ENCODE measurements at places on chromosomes 2 and 18.

DNA sequence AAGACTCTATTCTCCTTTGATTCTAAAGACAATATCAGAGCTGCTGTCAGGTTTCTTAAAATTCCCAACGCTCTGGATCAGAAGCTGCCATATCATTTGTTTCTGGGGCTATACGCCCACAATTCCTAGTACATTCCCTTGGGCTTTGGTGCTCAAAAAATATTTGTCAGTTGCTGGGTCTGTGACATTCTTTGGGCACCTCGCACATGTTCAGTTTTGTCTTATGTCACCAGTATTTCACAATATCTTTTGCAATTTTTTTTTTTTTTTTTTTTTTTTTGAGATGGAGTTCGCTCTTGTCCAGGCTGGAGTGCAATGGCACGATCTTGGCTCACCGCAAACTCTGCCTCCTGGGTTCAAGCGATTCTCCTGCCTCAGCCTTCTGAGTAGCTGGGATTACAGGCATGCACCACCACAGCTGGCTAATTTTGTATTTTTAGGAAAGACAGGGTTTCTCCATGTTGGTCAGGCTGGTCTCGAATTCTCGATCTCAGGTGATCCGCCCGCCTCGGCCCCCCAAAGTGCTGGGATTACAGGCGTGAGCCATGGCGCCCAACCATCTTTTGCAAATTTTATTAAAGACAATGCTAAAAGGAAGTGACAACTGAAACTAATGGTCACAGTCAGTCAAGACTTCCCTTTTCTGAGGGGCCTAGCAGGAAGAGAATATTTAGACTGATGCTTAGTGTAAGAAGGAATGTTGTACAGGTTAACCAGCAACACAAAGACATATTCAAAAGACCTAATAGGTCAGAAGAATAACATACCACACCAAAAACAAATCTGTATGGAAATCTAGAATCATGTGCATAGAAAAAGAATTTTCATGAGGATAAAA is 6.8 kb downstream of the ZNF397 start:
- DNase-seq: no peak

- DNase-seq: no peak
These were observed 33.5 kb upstream of the CCDC93 start for GRCh38 chr2:118047380-118047826.

DNA sequence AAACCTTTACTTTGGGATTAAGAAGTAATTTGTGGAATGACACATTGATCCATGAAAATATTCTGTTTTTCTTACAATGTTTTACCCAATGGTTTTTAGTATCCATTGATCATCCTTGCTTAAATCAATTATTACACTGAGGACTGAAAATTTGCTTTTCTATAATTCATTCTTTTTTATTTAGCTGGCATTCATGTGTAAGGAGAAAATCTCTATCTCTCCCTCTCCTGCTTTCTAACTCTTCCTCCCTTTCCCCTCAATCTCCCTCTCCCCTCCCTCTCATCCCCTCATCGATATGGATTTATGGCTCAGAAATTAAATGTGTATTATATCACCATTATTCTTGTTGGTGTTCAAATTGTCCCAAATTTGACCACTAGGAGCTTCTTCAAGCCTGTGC is 29.7 kb downstream of the GALNT5 start:
- DNase-seq: no peak

DNA sequence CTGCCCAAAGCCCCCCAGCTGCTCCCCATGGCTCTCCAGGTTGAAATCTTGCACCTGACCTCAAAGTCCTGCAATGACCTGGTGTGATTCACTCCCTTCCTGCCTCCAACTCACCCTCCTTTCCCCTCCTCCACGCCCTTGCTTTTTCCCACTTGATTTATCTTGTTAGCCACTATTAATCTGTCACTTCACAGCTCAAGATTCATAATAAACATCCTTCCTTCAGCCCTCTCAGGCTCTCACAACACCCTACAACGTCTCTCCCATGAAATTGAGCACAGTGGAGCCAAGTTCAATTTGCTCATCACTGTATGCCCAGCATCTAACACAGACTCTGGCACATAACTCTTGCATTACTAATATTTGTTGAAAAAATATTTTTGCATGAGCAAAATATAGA is 85.6 kb upstream of the SLC35G4 start:
- DNase-seq: no peak

- no peak for DNase-seq
These were observed 199.4 kb downstream of the IRS1 start for GRCh38 chr2:226600184-226600583.

DNA sequence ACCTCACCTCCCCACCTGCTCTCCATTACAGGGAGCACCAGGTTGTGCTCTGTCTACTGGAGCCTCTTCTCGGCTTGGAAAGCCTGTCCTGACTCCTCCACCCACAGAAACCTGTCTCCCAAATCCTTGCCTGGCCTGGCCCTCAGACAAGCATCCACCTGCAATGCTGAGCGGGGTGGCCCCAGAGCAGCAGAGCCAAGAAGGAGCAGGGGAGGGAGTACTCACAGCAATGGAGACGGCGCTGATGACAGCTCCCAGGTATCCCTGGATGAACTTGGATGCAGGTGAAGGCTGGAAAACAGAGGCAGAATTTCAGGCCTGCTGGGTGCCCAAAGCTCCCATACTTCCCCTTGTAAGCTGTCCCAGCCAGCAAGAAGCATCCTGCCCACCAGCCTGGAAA is 72.8 kb downstream of the SFXN5 start:
- DNase-seq: no peak

DNA sequence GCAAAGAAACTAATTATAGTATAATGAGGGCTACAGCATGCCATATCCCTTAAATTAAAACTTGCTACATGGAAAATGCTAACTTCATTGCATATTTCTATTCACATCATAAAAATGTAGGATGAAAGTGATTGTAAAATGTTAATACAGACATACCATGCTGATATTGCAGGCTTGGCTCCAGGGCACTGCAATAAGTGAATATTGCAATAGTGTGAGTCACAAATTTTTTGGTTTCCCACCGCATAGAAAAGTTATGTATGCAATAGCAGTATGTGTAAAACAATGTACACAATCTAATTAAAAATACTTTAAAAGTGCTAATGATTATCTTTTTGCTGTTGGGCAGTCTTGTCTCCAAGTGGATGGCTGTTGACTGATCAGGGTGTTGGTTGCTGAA is 162.1 kb downstream of the CD8B2 start:
- DNase-seq: no peak

- DNase-seq: no peak
These were observed 213.8 kb downstream of the DSC3 start for GRCh38 chr18:30828700-30829099.

DNA sequence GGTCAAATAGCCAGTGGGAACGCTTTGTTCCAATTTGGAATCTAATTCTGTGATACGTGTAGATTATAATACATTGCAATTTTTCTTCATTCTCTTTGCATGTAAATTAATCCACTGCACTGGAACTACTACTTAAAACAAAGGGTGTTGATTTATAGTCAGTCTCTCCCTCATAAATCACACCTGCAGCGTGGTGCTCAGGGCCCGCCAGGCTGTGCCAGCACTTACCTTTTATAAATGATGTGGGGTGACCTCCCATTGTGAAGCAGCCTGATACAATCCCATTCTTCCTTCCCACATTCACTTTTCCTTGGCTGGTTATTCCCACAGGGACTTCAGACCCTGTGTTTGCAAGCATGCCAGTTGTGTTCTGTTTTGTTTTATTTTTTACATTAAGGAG is 302.3 kb upstream of the ID2 start:
- no peak for DNase-seq

DNA sequence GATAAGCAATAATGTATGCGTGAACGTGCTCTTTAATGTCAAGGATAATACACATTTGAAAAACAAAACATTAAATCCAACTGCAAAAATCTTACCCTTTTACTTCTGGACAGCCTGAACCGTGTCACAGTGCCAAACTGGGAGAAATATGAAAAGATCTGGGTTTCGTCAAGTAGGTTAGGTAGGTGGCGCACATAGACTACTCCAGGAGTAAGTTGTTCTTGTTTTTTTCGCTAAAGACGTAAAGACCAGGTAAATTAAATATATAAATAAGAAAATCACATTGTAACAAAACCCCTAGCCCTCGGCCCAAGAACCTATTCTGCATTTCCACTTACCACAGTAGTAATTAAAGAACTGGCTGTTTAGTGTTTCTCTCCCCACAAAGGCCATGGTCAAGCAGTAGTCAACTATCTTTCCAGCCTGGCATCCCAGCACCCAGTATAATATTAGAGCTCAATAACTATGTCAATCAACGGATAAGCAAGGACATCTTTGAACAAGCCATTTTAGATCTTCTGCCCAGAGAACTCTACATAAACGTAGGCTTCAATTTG is 1.1 kb downstream of the NIFK start:
- no peak for DNase-seq

DNA sequence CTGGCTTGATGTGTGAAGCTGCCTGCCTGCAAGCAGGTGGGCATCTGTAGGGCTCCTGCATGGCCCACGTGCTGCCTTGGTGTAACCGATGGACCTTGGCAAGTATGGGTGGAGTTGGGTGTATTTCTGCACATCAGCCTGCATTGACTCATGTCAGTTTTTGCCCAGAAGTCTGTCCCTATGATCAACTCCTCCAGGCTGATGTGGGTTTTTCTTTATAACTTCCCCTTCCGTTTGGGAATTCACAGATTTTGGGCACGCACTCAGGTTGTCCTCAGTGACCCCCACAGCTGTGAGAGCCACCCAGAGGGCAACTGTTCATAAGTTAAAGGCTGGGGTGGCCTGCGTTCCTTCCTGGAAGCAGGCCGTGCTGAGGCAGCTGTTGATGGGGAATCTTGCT is 123.3 kb downstream of the NCK2 start:
- no peak for DNase-seq

DNA sequence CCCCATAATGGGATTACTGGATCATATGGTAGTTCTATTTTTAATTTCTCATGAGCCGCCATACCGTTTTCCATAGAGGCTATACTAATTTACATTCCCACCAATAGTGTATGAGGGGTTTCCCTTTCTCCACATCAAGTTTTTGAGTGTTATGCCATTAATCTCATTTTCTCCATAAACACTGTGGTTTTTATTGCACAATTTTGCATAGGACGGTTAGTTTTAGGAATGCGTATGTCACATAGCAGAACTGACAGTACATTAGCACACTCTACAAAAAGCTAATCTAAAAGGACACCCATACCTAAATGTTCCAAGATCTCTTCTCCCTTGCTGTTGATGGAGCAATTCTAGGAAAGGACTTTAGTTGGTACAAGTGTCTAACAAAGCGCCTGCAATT is 32.5 kb downstream of the DARS1 start:
- DNase-seq: no peak
